ENCODE measurements at places on chromosomes 16 and 17. TPM values are rescaled to one million over a fixed set of nuclear protein-coding genes. Genes with fewer than 3 reads are reported as not detected.

NDRG4 gene
- polyA plus RNA-seq = 0.27 TPM

DNA sequence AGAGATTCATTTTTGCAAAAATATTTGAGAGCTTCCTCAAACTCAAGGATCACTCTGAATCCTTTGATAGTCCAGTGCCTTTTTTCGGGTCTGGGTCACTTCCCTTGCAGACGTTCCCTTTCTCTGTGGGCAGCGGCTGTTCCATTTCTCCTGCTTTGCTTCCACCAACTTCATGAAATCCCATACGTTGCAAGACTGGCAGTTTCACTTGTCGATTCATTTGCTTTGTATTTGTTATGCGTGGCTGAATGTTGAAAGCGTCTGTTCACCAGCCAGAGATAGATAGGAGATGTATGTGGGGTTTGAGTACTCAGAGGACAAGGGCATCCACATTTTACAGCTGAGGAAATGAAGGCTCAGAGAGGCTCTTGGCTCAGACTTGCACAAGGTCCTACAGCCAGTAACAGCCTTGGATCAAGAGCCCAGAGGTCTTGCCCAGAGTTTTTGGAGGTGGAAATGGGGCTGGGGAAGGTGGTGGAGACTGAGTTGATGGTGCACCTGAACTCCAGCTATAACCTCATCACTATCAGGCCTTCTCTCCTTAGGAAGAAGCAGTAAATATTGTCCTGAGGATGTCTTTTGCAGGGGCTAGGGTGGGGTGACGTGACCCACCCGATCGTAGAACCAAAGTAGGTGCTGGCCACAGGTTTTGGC is 1.3 kb upstream of the CCDC102A start:
- peak overlapping the region; percentile 83 for H3K27ac ChIP-seq
- no peaks in the 10 kb centered on the region for H3K36me3 ChIP-seq
- peaks cover 79% of the 10 kb centered on the region for H3K4me1 ChIP-seq
- no peaks in the 10 kb centered on the region for H3K27me3 ChIP-seq
- peak; percentile 50 for DNase-seq
- H3K4me3 ChIP-seq = peak overlapping the region; percentile 86

CDRT4 gene
- polyA plus RNA-seq = not detected

BCO1 gene
- not detected for polyA plus RNA-seq

GDPD3 gene
- polyA plus RNA-seq = not detected

GRCh38 chr16:4714996-4715395 is 19.1 kb downstream of the ANKS3 start:
- DNase-seq = no peak
- H3K4me1 ChIP-seq = peaks cover 14% of the 10 kb centered on the region
- no peak overlapping the region for H3K27ac ChIP-seq
- H3K27me3 ChIP-seq = no peaks in the 10 kb centered on the region
- peaks cover 8% of the 10 kb centered on the region for H3K36me3 ChIP-seq

PRSS33 gene
- polyA plus RNA-seq = not detected

DNA sequence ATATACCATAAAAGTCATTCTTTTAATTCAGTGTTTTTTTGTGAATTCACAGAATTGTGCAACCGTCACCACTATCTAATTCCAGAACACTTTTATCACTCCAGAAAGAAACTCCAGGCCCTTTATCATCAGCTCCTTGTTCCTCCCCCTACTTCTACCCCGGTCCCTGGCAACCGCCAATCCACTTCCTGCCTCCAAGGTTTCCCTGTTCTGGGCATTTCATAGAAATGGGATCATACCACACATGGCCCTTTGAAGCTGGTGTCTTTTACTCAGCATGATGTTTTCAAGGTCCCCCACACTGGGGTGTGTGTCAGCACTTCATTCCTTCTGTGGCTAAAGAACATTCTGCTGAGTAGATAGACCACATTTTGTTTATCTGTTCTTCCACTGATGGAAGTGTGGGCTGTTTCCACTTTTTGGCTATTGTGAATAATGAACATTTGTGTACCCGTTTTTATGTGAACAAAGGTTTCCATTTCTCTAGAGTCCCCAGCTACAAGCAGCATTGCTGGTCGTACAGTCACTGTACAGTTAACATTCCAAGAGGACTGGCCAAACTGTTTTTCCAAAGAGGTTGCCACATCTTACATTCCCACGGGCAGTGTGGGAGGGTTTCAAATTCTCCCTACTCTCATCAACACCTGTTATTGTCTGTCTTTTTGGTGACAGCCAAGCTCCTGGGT is 75.8 kb upstream of the ZNF469 start:
- H3K27ac ChIP-seq = peak overlapping the region; percentile 11
- no peak for DNase-seq
- H3K4me3 ChIP-seq = no peak overlapping the region
- peaks cover 3% of the 10 kb centered on the region for H3K4me1 ChIP-seq

DNA sequence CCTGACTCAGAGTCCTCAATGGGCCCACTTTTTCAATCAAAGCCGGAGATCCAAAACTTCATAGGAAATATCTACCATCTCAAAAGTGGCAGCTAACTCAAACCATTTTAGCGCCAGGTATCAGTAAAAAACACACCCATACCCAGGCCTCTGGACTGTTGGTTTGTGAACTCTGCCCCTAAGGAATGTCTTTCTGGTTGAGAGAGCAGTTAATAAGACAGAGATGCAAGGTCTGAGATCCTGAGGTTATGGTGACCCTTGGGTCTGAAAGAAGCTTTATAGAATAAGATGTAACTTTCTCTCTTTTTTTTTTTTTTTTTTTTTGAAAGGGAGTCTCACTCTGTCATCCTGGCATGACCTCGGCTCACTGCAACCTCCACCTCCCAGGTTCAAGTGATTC is 350.5 kb downstream of the SOX9 start:
- DNase-seq = no peak
- H3K27me3 ChIP-seq = peaks cover 16% of the 10 kb centered on the region
- no peaks in the 10 kb centered on the region for H3K36me3 ChIP-seq
- H3K4me1 ChIP-seq = no peaks in the 10 kb centered on the region

MT4 gene
- polyA plus RNA-seq = not detected

GRCh38 chr16:4580250-4580649 is 24.1 kb downstream of the C16orf96 start:
- H3K36me3 ChIP-seq = no peaks in the 10 kb centered on the region
- no peak overlapping the region for H3K4me3 ChIP-seq
- H3K27me3 ChIP-seq = no peaks in the 10 kb centered on the region
- DNase-seq = no peak

BLMH gene
- 3.8 TPM for polyA plus RNA-seq

- H3K27ac ChIP-seq = peak overlapping the region; percentile 53
- no peaks in the 10 kb centered on the region for H3K36me3 ChIP-seq
- H3K4me3 ChIP-seq = no peak overlapping the region
- peaks cover 14% of the 10 kb centered on the region for H3K4me1 ChIP-seq
Observed at GRCh38 chr17:58303971-58304749, 23.4 kb upstream of the MPO start.

MYL4 gene
- polyA plus RNA-seq = 0.53 TPM

GRCh38 chr17:80117491-80118401 is 16.4 kb downstream of the GAA start:
- H3K27me3 ChIP-seq = no peaks in the 10 kb centered on the region
- DNase-seq = no peak
- no peak overlapping the region for H3K4me3 ChIP-seq
- H3K36me3 ChIP-seq = peaks cover 7% of the 10 kb centered on the region
- H3K27ac ChIP-seq = peak overlapping the region; percentile 56

ORC6 gene
- polyA plus RNA-seq = 2.1 TPM

DNA sequence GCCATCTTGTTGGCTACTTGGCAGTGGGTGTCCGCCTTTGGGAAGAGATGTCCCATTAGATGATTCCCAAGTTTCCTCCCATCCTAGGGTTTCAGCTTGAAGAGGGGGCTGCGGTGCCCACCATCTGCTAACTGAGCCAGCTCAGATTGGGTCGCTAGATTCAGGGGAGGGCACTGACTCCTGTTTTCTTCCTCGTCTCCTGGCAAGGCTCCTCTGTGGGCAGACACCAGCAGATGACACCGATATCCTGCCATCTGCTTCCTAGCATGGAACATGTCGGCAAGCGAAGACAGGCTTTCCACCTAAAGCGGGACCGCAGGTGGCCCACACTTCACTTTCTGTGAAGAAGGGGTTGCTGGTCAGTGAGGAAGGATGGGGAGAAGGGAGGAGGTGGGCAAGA is 27.3 kb downstream of the C17orf75 start:
- H3K27ac ChIP-seq = no peak overlapping the region
- H3K27me3 ChIP-seq = peaks cover 19% of the 10 kb centered on the region
- no peaks in the 10 kb centered on the region for H3K36me3 ChIP-seq
- H3K4me1 ChIP-seq = peaks cover 8% of the 10 kb centered on the region

- H3K36me3 ChIP-seq = peaks cover 2% of the 10 kb centered on the region
- peaks cover 7% of the 10 kb centered on the region for H3K27me3 ChIP-seq
- no peak overlapping the region for H3K27ac ChIP-seq
- no peak for DNase-seq
Observed at GRCh38 chr16:73122604-73123391, 74.9 kb upstream of the ZFHX3 start.

GRCh38 chr16:66389256-66390176 is 23.0 kb downstream of the CDH5 start:
- H3K4me3 ChIP-seq = no peak overlapping the region
- peaks cover 31% of the 10 kb centered on the region for H3K27me3 ChIP-seq
- H3K36me3 ChIP-seq = no peaks in the 10 kb centered on the region
- DNase-seq = no peak
- no peak overlapping the region for H3K27ac ChIP-seq
- H3K4me1 ChIP-seq = no peaks in the 10 kb centered on the region

- H3K27me3 ChIP-seq = peaks cover 51% of the 10 kb centered on the region
- DNase-seq = no peak
- H3K4me3 ChIP-seq = peak overlapping the region; percentile 48
- peaks cover 26% of the 10 kb centered on the region for H3K4me1 ChIP-seq
- H3K27ac ChIP-seq = no peak overlapping the region
- H3K36me3 ChIP-seq = no peaks in the 10 kb centered on the region
Observed at GRCh38 chr17:1908699-1909309, 79.0 kb downstream of the RPA1 start.

GRCh38 chr17:71098071-71098470 is 928.7 kb downstream of the KCNJ2 start:
- no peak for DNase-seq
- H3K4me3 ChIP-seq = no peak overlapping the region
- no peaks in the 10 kb centered on the region for H3K27me3 ChIP-seq

DNA sequence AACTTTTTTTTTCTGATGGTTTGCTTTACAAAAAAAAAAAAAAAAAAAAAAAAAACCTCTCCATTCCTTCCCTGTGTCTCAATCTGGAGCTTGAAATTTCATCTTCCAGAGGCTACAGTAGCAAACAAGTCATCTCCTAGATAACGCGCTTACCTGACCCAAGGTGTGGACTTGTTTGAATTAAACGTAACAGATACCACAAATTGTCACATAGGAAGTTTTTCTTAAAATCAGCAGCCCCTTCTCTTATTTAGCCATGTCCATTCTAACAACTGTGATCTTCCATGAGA is 2.0 kb downstream of the STAT5B start:
- no peaks in the 10 kb centered on the region for H3K36me3 ChIP-seq
- DNase-seq = no peak
- peaks cover 50% of the 10 kb centered on the region for H3K4me1 ChIP-seq

DNA sequence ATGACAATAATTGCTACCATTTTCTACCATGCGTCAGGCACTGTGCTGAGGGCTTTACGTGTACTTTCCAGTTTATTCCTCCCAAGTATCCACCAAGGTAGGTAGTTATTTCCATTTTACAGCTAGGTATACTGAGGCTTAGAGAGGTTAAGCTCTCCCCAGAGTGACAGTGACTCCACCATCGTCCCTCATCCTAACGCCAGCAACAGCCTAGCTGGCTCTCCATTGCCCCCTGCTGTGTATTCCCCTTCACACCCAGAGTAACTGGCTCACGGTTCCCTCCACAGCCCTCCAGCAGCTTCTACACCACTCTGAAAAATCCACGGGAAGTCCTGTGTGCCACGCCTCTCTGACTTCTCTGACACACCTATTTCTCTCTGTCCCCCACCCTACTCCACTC is 7.1 kb upstream of the ASGR1 start:
- peaks cover 2% of the 10 kb centered on the region for H3K4me1 ChIP-seq
- no peak overlapping the region for H3K4me3 ChIP-seq
- no peak overlapping the region for H3K27ac ChIP-seq
- no peaks in the 10 kb centered on the region for H3K27me3 ChIP-seq

DNA sequence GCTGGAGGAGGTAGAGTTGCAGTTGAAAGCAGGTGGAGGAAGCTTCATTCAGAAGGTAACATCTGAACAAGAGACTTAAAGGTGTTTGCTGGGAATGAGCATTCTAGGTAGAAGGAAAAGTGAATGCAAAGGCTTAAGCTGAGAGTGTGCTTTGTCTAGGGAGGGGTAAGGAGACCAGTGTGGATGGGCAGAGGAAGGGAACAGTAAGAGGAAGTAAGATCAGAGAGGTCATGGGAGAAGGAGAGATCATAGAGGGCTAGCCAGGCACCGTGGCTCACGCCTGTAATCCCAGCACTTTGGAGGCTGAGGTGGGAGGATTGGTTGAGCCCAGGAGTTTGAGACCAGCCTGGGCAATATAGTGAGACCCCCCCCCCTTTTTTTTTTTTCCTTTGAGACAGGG is 3.3 kb downstream of the STX4 start:
- H3K27ac ChIP-seq = peak overlapping the region; percentile 47
- peaks cover 3% of the 10 kb centered on the region for H3K36me3 ChIP-seq
- no peaks in the 10 kb centered on the region for H3K27me3 ChIP-seq
- no peak for DNase-seq
- peaks cover 26% of the 10 kb centered on the region for H3K4me1 ChIP-seq
